ENCODE measurements at places on chromosomes 7 and 10. TPM values are rescaled to one million over a fixed set of nuclear protein-coding genes. Genes with fewer than 3 reads are reported as not detected.

The STEAP4 gene
- 15.7 TPM for total RNA-seq

The OR2A5 gene
- not detected for total RNA-seq

The PNLIPRP3 gene
- not detected for total RNA-seq

The OR13A1 gene
- total RNA-seq, result not detected

The ARMC3 gene
- total RNA-seq, result not detected

The FBXO24 gene
- total RNA-seq, result 0.25 TPM

The HOXA3 gene
- total RNA-seq, result not detected

The SPAM1 gene
- total RNA-seq, result not detected

The LIPF gene
- total RNA-seq, result not detected

The GPNMB gene
- 288 TPM for total RNA-seq

The DRGX gene
- not detected for total RNA-seq

The CCL26 gene
- total RNA-seq, result 0.49 TPM

The HTR5A gene
- not detected for total RNA-seq

The FMC1 gene
- 49.0 TPM for total RNA-seq

The TET1 gene
- total RNA-seq, result 2.2 TPM

The PIP gene
- total RNA-seq, result not detected

The PNLIPRP2 gene
- not detected for total RNA-seq

The PPP1R9A gene
- total RNA-seq, result 27.6 TPM

The COL13A1 gene
- total RNA-seq, result 2.5 TPM

The NPSR1 gene
- not detected for total RNA-seq

The TRPV5 gene
- total RNA-seq, result not detected

The INHBA gene
- 8.6 TPM for total RNA-seq

The GNG11 gene
- total RNA-seq, result 29.6 TPM

The TNKS2 gene
- 13.8 TPM for total RNA-seq

The CTAGE8 gene
- 0.08 TPM for total RNA-seq

The TMUB1 gene
- total RNA-seq, result 30.1 TPM

The PITX3 gene
- total RNA-seq, result 0.85 TPM

The METTL27 gene
- 0.44 TPM for total RNA-seq

The BAMBI gene
- 15.4 TPM for total RNA-seq

All from left ventricle myocardium inferior (tissue), 1 donor.